ENCODE measurements at places on chromosomes 3 and 15.

GRCh38 chr3:62164196-62164595 is 209.2 kb downstream of the FEZF2 start:
- DNase-seq, result no peak

- DNase-seq, result no peak
Measured at GRCh38 chr3:7439101-7439680, 578.3 kb downstream of the GRM7 start.

GRCh38 chr15:83422081-83422480 is 25.1 kb upstream of the SH3GL3 start:
- DNase-seq, result no peak

DNA sequence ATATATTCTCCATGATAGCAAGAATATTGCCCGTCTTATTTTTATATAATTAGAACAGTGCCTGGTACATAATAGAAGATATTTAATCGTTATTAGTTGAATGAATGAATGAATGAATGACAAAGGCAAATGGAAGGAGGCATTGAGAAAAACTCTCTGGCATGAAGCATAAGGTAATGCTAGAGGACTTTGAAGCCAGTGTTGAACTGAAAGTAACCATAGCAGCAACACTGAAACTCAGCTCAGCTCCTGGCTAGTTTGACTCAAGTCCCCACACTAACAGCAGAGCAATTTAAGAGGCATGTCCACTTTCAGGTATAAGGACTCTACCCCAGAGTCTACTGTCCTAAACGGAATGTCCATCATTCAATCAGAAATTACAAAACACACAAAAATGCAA is 227.0 kb downstream of the CPNE4 start:
- DNase-seq, result no peak

GRCh38 chr3:137020315-137020714 is 62.5 kb downstream of the IL20RB start:
- DNase-seq, result no peak
